ENCODE measurements at places on chromosomes 3 and 15.

DNA sequence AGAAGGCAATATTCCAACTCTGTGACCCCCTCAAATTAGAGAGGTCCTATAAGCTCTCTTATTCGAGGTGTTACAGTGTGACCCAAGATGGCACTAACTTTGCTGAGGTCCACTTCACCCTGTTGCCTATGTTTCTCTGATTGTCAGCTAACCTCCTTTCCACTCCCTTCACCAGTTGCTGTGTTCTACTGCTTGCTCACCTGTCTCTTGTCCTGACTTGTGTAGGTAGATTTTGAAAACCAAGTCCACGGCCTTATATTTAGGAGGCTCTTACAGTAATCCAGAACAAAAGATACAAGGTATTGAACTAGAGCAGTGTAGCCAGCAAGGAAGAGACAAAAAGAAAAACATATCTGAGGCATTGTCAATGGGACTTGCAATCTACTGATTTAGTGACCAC is 20.1 kb upstream of the GSK3B start:
- H3K27ac ChIP-seq, result no peak overlapping the region
- no peaks in the 10 kb centered on the region for H3K4me1 ChIP-seq
- DNase-seq, result no peak
- no peak overlapping the region for H3K4me3 ChIP-seq

GRCh38 chr15:68075764-68076385 is 21.8 kb downstream of the PIAS1 start:
- no peak overlapping the region for H3K27ac ChIP-seq
- no peaks in the 10 kb centered on the region for H3K27me3 ChIP-seq
- H3K4me3 ChIP-seq, result no peak overlapping the region

DNA sequence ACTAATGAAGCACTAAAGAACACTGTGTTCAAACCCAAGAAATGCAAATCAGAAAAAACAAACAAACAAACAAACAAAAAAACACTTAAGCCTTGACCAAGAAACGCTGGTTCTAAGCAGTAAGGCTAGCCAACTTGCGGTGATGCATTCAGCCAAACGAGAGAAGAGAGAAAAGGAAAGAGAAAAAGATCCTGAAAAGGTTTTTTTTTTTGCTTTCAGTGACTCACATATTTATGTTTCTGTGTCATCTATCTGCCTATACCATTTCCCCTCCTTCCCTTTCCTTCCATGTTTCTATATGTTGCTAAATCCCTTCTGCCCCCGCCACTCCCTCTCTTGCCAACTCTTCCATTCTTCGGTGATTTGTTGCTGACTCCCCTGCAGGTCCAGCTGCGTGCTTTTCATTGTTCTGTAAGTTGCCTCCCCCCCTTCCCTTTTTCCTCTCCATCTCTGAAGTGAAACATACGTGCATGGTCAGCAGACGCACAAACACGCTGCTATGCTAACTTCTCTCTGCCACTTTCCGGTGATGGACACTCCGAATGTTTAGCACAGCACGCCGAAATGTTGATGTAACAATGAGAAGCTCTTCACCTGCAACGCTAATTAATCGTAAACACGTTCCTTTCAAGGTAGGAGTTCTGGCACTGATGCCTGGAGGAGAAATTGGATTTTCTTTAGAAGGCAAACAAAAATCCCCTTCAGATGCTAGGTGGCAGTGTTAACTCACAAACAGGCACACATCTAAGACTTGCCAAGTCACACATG is 154.4 kb downstream of the TUSC7 start:
- no peaks in the 10 kb centered on the region for H3K27me3 ChIP-seq
- 0 out of 2 replicates have a peak overlapping the region, but pooled peaks have one; percentile 26 for H3K4me3 ChIP-seq
- H3K4me1 ChIP-seq, result no peaks in the 10 kb centered on the region
- peak; percentile 17 for DNase-seq
- no peak overlapping the region for H3K27ac ChIP-seq

GRCh38 chr15:65856821-65857455 is 12.4 kb upstream of the RAB11A start:
- H3K36me3 ChIP-seq, result no peaks in the 10 kb centered on the region
- no peak overlapping the region for H3K4me3 ChIP-seq

GRCh38 chr3:45611628-45612081 is 17.1 kb downstream of the LIMD1 start:
- H3K27ac ChIP-seq, result peak overlapping the region; percentile 63
- H3K36me3 ChIP-seq, result peaks cover 16% of the 10 kb centered on the region
- DNase-seq, result no peak
- no peak overlapping the region for H3K4me3 ChIP-seq
- H3K4me1 ChIP-seq, result peaks cover 58% of the 10 kb centered on the region
- H3K27me3 ChIP-seq, result no peaks in the 10 kb centered on the region

DNA sequence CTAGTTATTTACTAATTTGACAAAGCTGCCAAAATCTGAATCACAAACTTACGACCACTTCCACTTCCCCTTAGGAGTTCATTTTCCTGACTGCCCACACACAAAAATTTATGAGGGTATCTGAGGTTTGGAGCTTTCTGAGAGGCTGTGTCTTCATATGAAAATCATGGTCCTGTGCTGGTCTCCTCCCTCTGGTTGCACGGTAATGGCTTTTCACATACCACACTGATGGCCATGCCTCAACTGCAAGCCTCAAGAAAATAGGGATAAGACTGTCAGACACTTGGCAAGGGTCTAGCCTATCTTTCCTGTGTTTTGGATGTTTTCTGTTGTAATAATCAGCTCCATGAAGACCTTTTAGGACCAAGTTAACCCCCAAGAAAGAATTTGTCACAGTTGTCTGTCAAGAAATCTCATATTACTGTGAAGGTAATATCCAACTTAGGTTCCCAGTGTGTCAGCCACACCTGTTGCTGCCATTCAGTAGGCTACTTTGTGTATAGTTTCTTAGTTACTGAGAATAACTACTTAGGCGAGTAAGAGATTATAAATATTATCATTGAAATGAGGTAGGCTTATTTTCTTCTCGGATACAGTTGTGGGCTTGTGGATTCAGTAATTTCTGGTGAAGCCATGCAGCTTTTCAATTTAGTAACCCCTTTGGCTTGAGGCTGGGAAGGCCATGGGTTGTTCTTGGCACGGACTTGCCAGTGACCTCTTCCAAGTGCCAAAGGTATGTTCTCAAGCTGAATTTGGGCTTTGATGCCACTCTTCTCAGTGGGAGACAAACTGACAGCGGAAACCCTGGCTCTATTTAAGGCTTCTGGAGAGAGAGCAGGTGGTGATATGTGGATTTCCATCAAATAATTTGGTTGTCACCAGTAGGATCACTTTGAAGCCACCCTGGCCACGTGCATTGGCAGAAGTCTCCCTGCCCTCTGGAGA is 101.1 kb downstream of the RYR3 start:
- H3K4me1 ChIP-seq, result no peaks in the 10 kb centered on the region
- no peak overlapping the region for H3K4me3 ChIP-seq
- no peaks in the 10 kb centered on the region for H3K36me3 ChIP-seq
- DNase-seq, result no peak

GRCh38 chr3:167749209-167749608 is 13.7 kb downstream of the SERPINI1 start:
- DNase-seq, result no peak
- H3K27ac ChIP-seq, result no peak overlapping the region
- peaks cover 20% of the 10 kb centered on the region for H3K4me1 ChIP-seq
- no peaks in the 10 kb centered on the region for H3K27me3 ChIP-seq
- H3K36me3 ChIP-seq, result no peaks in the 10 kb centered on the region
- H3K4me3 ChIP-seq, result no peak overlapping the region

All from GM12878 (cell line).